Upper lobe of right lung (tissue), 1 donor: ENCODE measurements at places on chromosomes 16 and 17. TPM values are rescaled to one million over a fixed set of nuclear protein-coding genes. Genes with fewer than 3 reads are reported as not detected.

DNA sequence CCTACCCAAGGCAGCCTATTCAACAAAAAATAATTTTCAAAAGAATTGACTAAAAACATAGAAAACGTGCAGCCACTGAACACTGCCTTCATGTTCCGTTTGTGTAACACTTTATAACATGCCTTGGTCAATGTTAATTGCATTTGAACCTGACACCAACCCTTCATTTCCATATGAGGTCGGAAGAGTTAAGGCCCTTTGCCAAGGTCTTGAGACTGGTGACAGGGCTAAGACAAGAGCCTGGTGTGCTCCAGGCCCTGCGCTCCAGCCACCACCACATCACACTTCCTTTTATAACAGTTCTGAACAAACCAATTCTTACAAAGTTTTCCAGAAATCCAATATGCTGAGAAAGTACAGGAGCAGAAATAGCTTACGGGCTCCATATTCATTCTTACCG, 4.2 kb downstream of the BBS2 start:
- no peak for DNase-seq

PERCC1 gene
- not detected for total RNA-seq

DNA sequence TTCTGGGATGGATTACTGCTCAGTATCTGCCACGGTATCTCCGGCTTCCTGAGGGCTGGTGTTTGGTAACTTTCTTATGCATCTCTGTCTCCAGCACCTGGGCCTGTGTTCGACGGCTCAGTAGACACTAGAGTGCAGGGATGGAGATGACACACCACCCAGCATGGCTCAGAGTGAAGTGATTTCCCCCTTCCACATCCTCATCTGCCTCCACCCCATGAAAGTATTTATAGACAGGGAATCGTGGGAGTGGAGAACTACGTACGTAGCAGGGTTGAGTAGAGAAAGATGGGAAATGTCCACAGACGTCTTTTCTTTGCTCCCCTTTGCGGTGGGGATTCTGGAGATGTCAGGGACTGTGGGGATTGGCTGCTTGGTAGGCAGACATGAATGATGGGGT, 11.8 kb upstream of the SLC25A19 start:
- no peak for DNase-seq

- DNase-seq: no peak
Observed at GRCh38 chr17:8698162-8698971, 46.3 kb downstream of the CCDC42 start.

DNA sequence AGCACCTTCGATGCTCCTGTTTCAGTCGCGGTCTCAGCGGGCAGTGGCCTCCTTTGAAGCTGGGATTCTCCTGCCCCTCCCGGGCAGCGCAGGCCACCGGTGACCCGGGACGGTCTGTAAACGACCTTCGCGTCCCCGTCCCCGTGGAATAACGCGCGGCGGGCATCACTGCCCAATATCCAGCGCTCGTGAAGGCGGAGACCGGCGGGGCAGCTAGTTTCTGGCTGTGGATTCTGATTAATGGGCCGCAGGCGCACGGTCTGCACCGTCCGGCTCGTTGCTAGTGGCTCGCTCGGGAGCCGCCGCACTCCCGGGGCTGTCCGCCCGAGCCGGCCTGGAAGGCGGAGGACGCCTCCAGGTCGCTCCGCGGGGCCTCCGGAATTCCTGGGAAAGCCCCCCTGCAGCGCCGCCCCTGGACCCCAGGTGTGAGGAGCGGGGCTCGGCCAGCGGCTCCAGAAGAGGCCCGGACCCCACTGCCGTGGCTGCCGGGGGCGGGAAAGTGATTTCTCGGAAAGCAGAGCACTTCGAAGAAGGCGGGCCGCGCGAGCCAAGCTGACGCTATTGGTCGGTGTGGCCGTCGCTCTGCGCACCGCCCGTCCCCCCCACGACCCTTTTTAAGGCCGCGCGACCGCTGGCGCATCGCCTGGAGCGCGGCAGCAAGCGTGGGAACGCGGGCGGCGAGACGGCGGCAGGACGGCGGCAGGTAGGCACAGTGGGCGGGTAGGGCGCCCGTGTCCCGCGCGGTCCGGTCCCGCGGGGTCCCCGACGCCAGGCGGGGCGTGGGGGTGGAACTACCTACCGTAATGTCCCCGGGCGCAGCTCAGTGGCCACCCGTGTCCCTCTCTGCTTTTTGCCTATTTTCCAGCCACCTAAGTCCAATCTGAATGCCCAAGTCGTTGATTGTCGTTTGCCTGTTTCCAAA, at the start of gene IRF8:
TSS of gene IRF8 (plus strand) at position 642 of the 922 bp plus-strand sequence. CDS start 3,854 bp downstream, outside the sequence.
- DNase-seq: peak; percentile 91

DNA sequence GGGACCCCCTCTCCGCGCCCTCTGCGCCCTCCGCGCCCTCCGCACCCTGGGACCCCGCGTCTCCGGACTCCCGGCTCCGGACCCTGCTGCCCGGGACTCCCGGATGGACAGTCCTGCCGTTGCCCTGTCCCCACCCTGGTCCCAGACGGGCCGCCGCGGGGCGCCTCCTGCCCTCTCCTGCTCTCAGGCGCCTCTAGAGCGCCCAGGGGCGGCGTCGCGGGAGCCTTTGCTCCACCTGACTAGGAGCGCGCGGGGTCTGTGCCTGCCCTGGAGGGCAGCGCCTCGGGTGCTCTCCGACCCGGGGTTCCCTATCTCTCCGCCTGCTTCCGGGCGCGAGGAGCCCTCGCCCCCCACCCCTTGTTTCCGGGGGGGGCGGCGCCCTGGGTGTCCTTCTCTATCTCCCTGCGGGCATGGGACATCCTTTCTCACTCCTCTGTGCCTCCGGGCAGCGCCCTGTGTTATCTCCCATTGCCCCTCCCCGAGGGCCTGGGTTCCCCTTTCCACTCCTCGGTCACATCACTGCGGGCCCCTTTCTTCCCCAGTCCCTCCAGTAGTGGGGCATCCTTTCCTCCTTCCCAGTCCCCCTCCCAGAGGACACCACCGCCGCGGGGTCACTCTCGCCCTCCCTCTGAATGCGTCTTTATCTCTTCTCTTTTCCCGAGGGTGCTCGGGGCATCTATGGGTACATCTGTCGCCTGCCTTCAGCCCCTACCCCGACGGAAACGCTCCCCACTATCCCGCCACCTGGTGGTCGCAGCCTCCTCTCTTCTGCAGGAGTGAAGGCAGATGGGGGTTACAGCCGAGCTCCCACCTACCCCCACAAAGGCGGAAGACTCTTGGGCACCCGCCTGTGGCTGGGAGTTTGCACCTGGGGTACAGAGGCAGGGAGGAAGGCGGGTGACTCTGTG, 875 bp downstream of the PRKCB start:
- peak; percentile 69 for DNase-seq

SLC5A11 gene
- not detected for total RNA-seq

HCRT gene
- not detected for total RNA-seq

PRSS36 gene
- 3.5 TPM for total RNA-seq

DNA sequence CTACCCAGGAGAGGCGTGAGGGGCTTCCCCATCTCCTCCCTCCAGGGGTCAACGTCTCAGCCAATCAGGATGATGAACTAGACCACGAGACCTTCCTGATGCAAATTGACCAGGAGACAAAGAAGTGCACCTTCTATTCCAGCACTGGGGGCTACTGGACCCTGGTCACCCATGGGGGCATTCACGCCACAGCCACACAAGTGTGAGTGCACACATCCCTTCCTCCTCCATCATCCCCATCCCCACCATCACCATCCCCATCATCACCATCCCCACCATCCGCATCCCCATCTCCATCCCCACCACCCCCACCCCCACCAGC, 6.8 kb downstream of the FSCN2 start:
- DNase-seq: no peak

DNA sequence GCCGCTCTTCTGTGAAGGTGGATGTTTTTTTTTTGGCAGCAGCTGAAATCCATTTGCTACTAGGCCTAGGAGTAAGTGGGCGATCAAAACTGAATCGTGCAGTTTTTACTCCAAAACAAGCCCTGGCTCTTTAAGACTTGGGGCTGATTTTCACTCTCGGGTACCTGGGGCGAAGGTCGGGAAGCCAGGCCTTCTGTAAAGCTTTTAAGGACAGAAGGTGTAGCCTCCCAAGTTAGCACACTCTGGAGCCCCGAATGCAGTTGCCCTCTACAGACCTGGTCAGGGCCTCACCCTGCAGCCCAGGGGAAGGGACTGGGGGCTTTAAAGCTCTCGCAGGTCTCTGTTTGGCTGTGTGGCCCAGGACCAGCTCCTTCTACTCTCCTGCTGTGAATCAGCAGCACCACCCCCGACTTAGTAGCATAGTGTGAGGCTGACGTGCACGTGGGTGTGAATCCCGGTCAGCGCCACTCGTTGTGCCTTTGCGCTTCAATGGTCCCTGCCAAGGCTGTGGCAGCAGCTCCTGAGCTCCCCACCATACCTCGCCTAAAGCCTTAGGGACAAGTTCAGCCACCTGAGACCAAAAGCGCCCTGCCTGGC, 49.9 kb downstream of the TMEM235 start:
- DNase-seq: no peak

HOXB9 gene
- total RNA-seq: not detected

CD300A gene
- 17.5 TPM for total RNA-seq
